ENCODE measurements at places on chromosomes 16 and 17.

- no peak for DNase-seq
Observed at GRCh38 chr17:42179335-42179734, 1.6 kb downstream of the KCNH4 start.

- DNase-seq = no peak
Observed at GRCh38 chr17:57269052-57269451, 12.7 kb downstream of the MSI2 start.

- DNase-seq = no peak
Observed at GRCh38 chr17:14986127-14986526, 279.0 kb downstream of the PMP22 start.

GRCh38 chr17:9123594-9124553, 102.6 kb downstream of the NTN1 start:
- peak; percentile 12 for DNase-seq

DNA sequence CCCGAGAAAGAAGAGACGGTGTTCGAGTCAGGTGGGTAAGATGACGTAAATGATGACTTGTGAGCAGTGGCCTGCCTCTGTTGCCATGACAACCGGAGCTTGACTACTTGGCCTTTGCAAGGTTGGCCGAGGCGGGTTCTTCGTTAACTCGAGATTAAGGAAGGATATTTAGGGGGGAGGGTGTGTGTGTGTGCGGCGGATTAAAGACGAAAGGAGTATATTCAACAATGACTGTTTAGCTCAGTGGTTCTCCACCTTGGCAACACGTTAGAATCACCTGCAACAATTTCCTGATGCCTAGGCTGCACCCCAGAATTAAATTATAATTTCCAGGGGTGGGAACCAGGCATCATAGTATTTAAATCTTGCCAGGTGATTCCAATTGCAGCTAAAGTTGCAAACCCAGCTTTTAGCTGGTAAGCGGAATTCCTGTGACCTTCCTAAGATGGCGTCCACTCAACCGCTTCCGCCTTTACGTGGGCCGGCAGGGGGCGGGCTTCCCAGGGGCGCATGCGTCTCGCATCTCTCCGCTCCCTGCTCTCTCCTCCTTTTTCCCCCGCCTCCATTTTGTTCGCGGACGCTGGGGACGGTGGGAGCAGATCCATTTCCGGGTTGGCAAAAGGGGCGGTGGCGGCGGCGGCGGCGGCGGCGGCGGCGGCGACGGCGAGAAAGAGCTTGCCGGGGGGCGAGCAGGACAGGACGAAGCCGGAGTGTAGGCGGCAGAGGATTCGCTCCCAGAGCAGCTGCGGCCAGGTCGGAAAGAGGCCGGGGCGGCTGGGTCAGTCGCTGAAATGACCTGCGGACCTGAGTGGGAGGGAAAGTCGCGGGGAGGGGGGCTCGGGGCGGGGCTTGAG, at the start of gene WIPF2:
WIPF2 (plus strand) TSS at position 565 of the 854 bp plus-strand sequence. CDS start 37,156 bp downstream, outside the sequence.
- peak; percentile 98 for DNase-seq

All from activated CD4-positive, alpha-beta T cell treated with anti-CD3 and anti-CD28 coated beads for 36 hours (primary cell).